ENCODE measurements at places on chromosomes 11 and 22. TPM values are rescaled to one million over a fixed set of nuclear protein-coding genes. Genes with fewer than 3 reads are reported as not detected.

The GPR83 gene
- polyA plus RNA-seq = 0.05 TPM

The H19 gene
- 1,446 TPM for polyA plus RNA-seq

The SLC25A17 gene
- polyA plus RNA-seq = 4.6 TPM

The RIMBP3B gene
- 0.01 TPM for polyA plus RNA-seq

The CELF1 gene
- 112 TPM for polyA plus RNA-seq

The OR2AG2 gene
- 0.01 TPM for polyA plus RNA-seq

All from psoas muscle (tissue), 8 donors.